Urothelium cell line (cell line): ENCODE measurements at places on chromosomes 16 and 17.
A peak's percentile ranks its signal among the peaks of the same experiment; 100 is the strongest.

- DNase-seq: peak; percentile 47
Measured at GRCh38 chr16:84687715-84688114, 12.1 kb upstream of the USP10 start.

DNA sequence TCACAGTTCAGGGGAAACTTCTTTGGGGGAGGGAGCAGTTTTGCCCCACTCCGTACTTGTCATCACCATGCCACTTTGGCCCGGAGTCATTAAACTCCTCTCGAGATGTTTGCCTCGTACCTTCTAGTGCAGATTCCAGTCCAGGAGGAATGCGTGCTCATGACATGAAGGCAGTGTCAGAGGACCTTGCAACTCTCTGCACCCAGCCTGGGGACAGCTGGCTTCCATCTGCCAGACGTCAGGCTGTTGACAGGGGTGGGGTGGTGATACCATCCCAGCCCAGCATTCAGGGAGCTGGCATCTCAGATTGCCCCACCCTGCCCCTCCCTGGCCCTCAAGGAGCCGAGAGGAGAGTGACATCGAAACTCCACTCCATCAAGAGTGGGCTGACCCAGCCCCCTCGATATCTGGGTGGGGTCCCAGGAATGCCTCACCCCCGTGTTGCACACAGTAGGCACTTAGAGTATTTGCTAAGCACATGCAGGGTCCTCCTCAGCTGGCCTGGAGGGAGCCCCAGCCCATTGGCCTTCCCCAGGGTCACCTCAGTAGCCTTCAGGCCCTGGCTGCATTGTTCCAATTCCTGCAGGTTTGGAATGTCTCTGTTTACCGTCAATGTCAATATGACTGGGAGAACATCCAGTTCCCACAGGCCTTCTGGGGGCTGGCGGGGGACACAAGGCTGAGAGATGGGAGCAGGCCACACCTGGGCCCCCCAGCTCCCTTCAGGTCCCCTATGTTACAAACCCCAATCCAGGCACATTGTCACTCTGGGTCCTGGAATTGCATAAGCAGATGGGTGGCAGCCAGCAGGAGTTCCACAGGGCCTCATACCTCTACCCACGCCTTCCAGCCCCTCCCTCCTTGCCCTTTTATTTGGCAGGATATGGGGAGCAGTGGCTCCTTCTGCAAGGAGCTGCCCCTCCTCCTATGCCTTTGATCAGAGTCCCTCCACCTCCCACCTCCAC is 21.3 kb upstream of the EMP2 start:
- DNase-seq: no peak

DNA sequence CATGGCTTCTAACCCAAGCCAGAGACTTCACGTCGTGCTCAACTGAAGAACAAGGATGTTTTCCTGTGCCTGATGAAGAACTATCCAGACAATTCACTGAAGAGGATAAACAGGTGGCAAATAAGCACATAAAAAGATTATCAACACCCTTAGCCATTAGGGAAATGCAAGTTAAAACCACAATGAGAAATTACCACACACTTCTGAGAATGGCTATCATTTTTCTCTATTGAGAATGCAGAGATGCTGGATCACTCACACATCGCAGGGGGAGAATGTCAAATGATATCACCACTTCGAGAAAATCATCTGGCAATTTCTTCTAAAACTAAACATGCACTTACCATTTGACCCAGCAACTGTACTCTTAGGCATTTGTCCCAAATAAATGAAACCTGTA is 162.8 kb downstream of the IRX3 start:
- no peak for DNase-seq

DNA sequence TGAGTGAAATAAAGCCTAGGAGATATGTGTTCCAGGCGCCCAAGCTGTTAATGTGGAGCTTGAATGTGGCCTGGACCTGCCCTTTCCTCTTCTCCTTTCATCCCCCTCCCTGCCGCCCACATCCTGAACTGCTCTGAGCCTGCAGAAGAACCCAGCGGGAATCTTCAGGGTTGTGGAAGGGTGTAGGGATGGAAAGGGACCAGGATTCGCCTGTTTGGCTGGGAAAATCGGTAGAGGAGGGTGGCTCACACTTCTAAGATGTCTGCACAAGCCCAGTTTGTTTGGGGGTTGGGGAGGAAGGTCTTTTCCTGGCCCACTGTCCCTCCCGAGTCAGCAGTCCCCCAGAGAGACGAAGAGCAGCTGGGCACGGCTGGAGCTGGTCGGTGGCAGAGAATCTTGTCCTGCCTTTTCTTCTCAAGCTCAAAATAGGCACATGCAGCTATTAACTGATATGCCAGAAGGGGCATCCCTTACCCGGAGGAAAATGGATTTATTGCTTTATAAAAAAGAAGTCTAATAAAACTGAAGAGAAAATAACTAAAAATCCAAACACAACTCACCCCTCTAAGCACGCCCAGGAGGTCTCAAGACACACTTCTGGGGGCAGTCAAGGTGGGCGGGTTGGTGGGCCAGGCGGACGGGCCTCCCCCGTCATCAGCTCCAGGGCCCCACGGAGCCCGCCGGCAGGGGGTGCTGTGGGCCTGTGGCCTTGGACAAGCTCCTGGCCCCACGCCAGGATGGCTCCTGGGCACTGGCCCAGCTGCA is 11.5 kb upstream of the PITPNA start:
- peak; percentile 80 for DNase-seq

GRCh38 chr17:81328978-81329926 is 34.1 kb upstream of the SLC38A10 start:
- peak; percentile 99 for DNase-seq

DNA sequence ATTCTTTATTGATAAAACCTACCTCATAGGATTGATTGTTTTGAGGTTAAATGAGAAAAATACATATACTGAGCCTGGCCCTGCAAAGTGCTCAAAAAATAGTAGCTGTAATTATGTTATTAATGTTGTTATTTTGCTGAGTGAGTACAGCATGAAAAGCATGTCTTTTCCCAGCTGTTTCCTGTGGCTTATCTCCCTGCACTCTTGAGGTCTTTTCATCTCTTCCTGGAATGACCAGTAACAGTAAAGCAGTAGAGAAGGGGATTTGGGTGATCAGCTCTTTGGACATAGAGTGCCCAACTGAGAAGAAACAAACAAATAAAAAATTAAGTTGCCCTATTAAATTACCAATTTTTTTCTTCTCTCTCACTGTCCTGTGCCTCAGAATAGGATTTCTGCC is 53.7 kb downstream of the NFAT5 start:
- DNase-seq: no peak

GRCh38 chr17:66989579-66989978 is 25.1 kb downstream of the CACNG4 start:
- no peak for DNase-seq

DNA sequence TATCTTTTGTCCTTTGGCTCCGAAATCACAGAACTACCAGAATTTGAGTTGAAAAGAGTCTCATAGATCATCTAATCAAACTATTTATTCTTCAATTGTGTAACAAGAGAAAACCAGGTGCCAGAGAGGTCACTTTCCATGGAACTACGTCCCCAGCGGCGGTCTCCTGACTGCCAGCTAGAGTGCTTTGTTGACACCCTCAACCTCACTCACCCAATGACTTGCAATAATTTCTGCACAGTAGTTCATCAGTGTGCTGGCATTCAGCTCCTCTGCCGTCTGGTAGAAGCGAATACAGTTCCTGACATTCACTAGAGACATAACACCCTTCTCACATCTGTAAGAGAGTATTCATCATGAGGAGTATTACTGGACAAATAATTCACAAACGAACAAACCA is 54.2 kb downstream of the ANKFY1 start:
- DNase-seq: no peak

DNA sequence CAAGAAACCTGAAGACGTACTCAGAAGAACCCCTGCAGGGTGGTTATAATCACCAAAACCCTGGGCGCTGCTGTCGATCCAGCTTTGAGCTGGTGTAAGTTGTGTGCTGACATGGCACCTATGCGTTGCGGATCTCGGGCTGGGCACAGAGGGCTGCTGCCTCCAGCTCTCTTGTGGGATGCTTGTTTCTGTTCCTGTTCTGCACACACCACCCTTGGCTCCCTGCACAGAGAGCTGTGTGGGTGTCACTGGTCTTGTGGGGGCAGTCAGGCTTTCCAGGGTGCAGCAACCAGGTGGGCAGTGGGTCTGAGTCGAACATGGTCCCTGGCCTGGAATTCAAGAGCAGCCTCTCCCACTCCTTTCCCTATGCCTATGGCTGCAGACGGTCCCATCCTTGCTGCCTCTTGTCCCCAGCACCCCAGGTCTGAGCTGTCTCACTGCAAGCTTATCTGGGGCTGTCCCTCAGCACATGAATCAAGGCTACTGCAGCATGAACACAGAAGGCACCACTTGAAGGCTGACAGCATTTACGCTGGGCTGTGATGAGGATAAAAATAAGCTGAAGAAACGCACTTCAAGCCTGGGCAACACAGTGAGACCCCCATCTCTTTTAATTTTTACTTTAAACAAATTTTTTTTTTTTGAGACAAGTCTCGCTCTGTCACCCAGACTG is 20.1 kb downstream of the ZNF276 start:
- no peak for DNase-seq

GRCh38 chr16:86892509-86892908 is 314.2 kb downstream of the FOXL1 start:
- no peak for DNase-seq

- DNase-seq: no peak
Measured at GRCh38 chr17:48641541-48642058, 15.4 kb upstream of the HOXB9 start.

DNA sequence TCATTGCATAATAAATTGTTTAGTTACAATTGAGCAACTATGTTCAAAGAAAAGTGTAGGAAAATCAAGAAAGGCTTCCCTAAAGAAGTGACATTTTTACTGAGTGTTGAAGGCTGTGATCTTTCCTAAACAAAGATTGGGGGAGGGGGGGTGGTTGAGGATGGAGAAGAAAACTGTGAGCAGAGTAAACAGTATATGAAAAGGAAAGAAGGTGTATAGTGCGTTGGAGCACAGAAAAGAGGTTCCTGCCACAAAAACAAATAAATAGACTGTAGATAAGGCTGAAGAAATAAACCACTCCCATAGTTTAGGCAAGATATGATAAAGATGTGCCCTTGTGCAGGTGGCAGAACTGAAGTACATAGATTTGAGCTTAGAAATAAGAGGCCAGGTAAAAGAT is 8.5 kb downstream of the ABCA10 start:
- no peak for DNase-seq

DNA sequence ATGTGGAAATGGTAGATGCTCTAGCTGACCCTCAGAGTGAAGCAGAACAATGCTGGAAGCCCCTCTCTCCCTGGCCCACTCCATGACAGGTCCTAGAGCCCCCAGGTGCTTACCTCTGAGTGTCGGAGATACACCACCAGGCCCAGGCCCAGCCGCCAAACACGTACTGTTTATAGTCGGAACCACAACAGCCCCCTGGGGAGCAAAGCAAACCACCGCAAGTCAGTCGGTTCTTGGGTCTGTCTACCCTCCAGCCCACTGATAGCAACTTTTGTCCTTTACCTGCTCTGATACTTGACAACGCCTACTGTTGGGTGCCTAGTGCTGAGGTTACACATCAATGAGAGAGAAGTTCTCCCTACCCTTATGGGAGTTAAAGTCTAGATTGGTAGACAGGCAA is 8.7 kb downstream of the FLOT2 start:
- no peak for DNase-seq

DNA sequence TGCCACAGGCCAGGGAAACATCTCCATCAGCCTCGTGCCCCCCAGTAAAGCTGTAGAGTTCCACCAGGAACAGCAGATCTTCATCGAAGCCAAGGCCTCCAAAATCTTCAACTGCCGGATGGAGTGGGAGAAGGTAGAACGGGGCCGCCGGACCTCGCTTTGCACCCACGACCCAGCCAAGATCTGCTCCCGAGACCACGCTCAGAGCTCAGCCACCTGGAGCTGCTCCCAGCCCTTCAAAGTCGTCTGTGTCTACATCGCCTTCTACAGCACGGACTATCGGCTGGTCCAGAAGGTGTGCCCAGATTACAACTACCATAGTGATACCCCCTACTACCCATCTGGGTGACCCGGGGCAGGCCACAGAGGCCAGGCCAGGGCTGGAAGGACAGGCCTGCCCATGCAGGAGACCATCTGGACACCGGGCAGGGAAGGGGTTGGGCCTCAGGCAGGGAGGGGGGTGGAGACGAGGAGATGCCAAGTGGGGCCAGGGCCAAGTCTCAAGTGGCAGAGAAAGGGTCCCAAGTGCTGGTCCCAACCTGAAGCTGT is 3.4 kb downstream of the NXPH3 start:
- DNase-seq: no peak

DNA sequence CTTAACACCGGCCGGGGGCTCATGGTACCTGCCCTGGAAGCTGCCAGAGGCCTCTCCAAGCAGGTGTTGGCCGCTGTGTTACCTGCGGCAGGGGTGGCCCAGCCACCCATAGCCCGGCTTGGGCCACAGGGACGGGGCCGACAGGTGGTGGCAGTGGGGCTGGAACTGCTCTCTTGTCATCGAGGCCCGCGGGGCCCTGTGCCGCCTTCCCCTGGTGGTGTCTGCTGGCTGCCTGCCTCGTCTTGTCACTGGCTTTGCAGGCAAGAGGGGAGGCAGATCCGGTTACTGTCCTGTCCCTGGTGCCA is 27.1 kb downstream of the GSE1 start:
- DNase-seq: no peak

DNA sequence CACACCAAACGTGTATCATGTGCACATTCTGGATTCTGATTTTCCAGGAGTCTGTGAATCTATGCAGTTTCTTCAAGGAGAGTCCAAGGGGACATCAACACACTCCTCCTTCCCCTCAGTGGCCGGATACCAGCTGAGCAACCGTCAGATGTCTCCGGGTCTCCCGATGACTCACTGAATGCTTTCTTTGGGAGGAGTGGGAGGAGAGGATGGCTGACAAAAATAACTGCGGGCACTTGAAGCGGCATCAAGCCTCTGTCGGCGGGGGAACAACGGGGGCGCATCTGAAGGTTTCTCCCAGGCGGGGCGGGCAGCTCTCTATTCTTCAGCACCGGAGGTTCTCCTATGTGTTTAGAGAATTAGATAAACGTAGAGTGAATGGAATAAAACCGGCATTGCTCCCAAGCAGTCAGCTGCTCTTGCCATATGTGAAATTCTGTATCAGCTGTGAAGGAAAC is 24.6 kb upstream of the LRRC75A start:
- peak; percentile 79 for DNase-seq

DNA sequence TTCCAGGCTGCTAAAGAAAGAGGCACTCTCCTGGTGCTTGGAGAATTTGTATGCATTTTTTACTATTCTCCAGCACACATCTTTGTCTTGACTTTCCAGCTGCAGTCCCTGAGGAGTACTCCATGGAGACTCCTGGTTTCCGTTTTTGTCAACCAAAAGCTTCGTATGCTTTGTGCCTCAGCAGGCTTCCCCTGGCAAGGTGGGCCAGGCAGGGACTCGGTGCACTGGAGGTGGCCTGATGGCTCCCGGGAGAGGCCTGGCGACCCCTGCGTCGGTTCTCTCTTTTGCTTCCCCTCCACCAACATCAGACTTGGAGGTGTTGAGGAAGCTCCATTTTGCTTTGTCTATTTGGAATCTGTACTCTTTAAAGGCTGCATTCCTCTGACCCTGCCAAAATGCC is 23.7 kb downstream of the CDK5R1 start:
- DNase-seq: no peak
